Left renal cortex interstitium (tissue), 4 donors: ENCODE measurements at places on chromosomes 13 and 19.

GRCh38 chr19:28727480-28728159 lies 485.3 kb downstream of the UQCRFS1 start:
- DNase-seq = no peak

- no peak for DNase-seq
These were observed 85.1 kb upstream of the UFM1 start for GRCh38 chr13:38264363-38265131.

DNA sequence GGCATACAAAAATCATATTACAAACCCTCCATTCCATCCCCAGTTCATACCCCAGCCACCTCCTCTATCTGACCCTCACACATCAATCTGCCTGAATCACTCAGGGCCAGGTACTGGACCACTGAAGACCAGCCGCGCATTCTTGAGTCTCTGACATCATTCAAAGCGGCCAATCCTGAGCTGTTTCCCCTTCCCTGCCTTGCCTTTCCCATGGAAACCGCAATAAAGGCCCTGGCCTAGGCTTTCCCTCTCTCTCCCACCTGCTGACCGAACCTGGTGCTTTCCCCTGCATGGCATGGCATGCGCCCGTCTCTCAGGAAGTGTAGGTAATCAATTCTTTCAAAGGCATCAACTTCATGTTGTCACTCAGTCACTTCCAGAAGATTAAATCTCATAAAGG lies 17.7 kb upstream of the HIF3A start:
- no peak for DNase-seq

- no peak for DNase-seq
These were observed 82.3 kb downstream of the RNASEH2B start for GRCh38 chr13:50991579-50992521.

DNA sequence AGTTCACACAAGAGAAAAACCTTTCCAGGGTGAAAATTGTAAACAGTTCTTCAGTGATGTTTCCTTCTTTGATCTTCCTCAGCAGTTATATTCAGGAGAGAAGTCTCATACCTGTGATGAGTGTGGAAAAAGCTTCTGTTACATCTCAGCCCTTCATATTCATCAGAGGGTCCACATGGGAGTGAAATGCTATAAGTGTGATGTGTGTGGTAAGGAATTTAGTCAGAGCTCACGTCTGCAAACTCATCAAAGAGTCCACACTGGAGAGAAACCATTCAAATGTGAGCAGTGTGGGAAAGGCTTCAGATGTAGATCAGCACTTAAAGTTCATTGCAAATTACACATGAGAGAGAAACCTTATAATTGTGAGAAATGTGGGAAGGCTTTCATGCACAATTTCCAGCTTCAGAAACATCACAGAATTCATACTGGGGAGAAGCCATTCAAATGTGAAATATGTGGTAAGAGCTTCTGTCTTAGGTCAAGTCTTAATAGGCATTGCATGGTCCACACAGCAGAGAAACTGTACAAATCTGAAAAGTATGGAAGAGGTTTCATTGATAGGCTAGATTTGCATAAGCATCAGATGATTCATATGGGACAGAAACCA lies 6.9 kb downstream of the ZNF222 start:
- no peak for DNase-seq

- DNase-seq = no peak
These were observed 3.7 kb downstream of the CDC34 start for GRCh38 chr19:535017-535835.

DNA sequence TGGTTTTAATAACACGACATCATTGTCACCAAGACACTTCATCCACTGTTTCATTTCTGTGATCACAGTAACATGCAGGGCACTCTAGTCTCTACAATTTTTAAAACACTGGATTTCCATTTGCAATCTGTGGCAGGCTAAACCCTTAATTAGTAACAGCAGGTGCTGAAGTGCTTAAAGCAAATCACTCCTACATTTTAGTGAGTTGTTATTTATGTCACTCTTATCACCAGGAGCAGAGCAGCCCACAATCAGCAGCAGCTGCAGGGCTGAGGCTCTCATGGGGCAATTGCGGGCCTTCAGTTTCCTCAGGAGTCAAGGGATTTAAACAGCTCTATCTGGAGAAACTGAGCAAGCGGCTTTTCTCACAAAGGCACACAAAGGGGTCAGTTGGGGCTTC lies 1.6 kb downstream of the SOHLH2 start:
- DNase-seq = no peak

DNA sequence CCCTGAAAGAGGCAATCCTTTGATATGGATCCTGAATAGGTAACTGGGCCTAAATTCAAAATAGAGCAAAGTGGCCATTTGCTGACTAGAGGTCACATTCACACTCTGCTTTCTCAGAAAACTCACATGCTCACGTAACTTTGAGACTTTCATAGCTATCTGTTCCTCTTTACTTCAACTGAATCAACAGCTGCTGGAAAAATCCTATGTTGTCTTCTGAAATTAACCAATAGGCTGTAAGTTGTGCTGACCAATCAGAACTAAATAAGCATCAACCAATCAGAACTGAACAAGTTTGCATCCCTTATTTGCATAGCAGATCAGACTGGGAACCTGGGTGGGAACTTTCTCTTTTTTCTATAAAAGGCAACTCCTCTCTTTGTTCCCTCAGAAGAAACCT lies 24.0 kb upstream of the TBC1D4 start:
- no peak for DNase-seq

DNA sequence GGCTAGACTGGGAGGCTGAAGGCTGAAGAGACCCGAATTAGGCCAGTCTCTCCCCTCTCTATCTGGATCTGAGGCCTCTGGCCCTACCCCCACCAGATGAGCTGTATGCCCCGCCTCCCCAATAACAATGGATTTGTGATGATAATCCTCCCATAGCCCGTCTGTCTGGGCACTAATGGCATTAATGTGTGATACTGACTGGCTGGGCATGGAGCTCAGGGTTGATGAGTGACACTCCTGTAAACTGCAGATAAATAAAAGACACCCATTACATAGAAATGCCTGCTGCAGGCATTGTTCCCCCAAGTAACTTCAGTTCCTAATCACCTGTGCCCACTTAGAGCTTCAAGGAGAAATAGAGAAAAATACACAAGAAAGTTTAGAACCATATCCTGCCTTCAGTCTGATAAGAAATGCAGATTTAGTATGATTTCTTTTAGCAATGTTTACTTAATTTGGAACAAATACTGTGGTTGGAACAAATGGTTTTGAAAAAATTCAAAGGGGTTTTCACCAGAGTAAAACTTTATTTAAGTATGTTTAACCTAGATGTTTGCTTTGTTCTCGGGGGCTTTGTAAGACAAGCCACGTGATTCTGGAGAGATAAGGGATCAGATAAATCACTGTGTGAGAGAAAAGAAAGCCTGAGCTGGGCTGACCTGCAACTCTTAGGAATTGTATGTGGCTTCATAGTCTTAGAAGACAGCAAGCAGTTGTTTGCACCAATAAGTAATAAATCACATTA lies 60.3 kb downstream of the TNFRSF19 start:
- DNase-seq = no peak

DNA sequence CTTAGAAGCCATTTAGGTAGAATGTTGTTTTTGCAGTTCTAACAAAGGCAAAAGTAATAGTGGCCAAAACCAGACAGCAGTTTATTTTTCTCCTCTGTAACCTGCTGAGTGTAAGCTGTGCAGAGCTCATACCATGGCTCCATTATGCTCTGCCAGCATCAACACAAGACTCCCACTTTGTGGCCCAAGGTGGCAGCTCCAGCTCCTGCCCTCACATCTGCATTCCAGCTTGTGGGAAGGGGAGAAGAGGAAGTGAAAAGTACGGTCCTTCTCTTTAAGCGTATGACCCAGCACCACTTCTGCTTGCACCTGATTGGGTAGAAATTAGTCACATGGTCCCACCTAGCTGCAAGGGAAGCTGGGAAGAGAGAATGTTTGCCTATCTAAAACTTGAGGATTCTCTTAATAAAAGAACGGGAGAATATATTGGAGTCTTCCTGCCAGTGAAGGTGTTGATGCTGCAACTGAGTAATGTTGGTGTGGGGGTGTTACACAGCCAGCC lies 19.2 kb downstream of the ADGRE1 start:
- no peak for DNase-seq

GRCh38 chr19:30596813-30597399 lies 224.7 kb downstream of the ZNF536 start:
- DNase-seq = no peak

- no peak for DNase-seq
These were observed 25.6 kb upstream of the CXCL17 start for GRCh38 chr19:42468273-42468796.

- no peak for DNase-seq
These were observed 396.1 kb downstream of the EFNB2 start for GRCh38 chr13:106139377-106139776.

DNA sequence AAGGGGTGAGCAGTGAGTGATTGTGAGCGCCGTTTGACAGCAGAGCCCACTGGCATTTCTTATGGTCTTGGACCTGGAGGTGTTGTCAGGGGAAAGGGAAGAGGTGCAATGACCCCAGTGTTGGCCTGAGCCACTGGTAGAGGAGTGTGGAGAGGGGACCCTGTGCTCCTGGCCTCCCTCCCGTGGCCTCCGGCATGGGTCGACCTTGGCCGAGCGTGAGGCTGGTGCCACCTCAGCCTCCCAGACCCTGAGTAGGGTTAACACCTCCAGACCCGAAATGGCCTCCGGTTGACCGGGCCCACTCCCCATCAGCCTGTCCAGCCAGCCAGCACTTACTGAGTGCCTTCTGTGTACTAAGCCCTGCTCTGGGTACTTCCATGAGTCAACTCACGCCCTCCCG lies 6.5 kb downstream of the TRAPPC5 start:
- no peak for DNase-seq

DNA sequence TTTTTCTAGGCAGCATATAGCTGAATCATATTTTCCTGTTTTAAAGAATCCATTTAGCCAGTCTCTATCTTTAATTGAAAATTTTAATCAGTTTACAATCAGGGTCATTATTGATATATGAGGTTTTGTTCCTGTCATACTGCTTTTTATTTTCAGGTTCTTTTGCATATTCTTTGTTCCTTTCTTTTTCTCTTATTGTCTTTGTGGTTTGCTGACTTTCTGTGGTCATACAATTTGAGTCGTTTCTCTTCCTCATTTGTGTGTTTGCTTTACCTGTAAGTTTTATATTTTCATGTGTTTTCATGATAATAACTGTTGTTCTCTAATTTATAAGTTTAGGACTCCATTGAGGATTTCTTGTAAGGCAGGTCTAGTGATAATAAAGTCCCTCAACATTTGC lies 812.6 kb downstream of the DACH1 start:
- no peak for DNase-seq

- DNase-seq = no peak
These were observed 10.3 kb upstream of the ZBTB7A start for GRCh38 chr19:4077007-4077374.

GRCh38 chr19:47176627-47177090 lies 46.0 kb downstream of the SAE1 start:
- no peak for DNase-seq

DNA sequence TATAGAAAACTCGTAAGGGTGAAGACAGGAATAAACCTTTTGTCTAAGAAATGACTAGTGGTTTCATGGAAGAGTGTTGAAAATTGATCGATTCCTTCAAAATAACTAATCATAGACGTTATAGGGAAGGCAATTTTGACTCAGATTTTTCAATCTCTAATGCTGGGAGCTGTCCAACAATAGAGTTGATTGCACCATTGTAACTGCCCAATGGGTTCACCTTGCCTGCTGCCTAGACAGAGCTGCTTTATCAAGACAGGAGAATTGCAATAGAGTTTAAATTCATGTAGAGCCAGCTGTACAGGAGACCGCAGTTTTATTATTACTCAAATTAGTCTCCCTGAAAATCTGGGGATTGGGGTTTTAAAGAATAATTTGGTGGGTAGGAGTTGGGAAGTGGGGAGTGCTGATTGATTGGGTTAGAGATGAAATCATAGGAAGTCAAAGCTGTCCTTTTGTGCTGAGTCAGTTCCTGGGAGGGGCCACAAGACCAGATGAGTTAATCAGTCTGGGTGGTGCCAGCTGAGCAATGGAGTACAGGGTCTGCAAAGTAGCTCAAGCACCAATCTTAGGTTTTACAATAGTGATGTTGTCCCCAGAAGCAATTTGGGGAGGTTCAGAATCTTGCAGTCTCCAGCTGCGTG lies 16.8 kb upstream of the ADGRE2 start:
- DNase-seq = no peak

- DNase-seq = no peak
These were observed 26.2 kb downstream of the ELF1 start for GRCh38 chr13:40992678-40993518.

DNA sequence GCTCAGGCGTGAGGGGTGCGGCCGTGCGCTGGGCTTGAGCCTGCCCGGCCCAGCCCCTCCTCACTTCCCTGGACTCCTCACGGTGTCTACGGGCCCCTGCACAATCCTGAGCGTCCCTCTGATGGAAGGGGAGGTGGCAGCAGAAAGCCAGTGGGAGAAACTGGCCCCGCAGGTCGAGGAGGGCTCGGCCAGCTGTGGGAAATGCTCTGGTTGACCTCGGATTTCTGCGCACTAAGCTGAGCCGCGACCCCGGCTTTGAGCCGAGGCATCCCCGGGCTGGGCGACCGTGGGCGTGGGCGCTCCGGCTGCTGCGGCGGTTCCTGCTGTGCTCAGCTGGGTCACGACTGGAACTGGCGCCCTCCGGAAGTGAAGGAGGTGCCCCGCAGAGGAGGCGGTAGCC lies 70.1 kb downstream of the ZNF208 start:
- no peak for DNase-seq

- DNase-seq = no peak
These were observed 210.7 kb upstream of the SLC10A2 start for GRCh38 chr13:103276775-103277498.

DNA sequence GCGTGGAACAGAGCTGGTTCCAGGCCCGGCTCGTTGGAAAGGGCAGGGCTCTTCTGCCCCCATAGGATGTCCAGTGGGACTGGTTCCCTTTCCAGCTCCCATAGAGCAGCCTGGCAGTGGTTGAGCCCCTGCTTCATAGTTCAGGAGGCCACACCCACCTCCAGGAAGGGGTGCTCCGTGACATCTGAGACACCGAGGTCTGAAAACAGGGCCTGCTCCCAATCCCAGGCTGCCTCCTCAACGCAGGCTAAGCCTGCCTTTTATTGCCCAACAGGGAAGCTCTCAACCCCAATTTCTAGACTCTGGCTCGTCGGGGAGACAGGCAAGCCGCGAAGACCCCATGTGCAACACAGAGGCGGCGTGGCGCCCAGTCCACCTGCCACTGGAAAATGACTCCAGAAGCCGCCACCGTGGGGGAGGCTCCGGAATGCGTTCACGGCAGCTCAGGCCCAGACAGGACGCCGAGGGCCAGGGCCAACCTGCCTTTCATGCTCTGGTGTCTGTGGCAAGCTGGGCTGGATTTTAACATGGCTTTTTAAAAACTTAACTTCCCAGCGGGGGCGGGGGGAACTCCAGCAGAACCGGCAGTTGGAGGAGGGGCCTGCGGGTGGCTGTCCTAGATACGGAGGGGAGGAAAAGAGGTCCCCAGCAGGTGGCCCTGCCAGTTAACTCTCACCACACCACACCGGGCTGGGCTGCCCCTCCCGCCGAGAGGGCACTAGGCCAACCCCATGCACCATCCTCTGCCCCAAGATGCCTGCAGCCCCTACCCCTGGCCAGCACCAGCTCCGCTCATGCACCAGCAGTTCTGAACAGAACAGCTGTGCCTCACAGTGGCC lies 17.9 kb upstream of the TINCR start:
- DNase-seq = no peak
